Uterus (tissue), 4 donors: ENCODE measurements at places on chromosomes 1 and 21. TPM values are rescaled to one million over a fixed set of nuclear protein-coding genes. Genes with fewer than 3 reads are reported as not detected.

The ALX3 gene
- total RNA-seq, result not detected

The AMY2A gene
- total RNA-seq, result 0.27 TPM

The C1orf210 gene
- total RNA-seq, result not detected

The BRDT gene
- 0.14 TPM for total RNA-seq

The CELA3A gene
- total RNA-seq, result not detected

The SLFNL1 gene
- total RNA-seq, result 1.6 TPM

The SPATA46 gene
- total RNA-seq, result not detected

The HSD11B1 gene
- total RNA-seq, result 12.8 TPM

The C1orf167 gene
- total RNA-seq, result 0.82 TPM

DNA sequence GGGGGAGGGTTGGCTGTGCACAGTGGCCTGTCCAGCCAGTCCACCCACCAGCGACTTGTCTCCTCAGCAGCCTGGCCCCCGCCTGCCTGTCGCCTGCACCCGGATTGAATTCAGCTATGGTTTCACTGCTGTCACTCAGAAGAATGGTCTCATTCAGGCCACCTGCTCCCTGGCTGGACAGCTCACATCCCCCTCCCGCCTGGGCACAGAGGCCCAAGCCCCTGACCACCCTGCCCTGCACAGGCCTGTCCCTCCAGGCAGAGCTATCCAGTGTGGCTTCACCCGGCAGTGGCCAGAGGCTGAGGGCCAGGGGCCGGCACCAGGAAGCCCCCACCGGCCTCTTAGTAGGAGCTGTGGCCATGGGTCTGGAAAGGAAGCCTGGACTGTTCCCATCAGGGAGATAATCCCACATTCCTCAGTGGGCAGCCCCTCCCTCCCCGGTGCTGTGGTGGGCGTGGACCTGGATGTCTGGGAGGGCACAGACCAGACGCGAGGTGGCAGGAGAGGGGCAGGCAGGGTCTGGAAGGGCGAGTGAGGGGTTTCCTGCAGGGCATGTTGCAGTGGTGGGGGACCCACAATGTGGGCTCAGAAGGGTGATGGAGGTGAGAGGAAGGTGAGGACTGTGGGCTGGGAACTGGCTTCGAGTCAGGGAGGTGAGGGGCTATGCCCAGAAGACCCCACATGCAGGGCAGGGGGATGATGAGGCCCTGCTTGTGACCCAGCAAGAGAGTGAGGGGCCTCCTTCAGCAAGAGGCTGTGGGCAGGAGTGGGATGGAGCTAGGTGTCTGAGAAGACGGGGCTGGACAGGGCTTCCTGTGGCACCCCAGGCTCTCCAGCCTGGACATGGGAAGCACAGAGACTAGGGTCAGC is 30.4 kb downstream of the WNT9A start:
- DNase-seq, result no peak

- no peak for DNase-seq
Observed at GRCh38 chr1:159699653-159700052, 14.7 kb downstream of the CRP start.

DNA sequence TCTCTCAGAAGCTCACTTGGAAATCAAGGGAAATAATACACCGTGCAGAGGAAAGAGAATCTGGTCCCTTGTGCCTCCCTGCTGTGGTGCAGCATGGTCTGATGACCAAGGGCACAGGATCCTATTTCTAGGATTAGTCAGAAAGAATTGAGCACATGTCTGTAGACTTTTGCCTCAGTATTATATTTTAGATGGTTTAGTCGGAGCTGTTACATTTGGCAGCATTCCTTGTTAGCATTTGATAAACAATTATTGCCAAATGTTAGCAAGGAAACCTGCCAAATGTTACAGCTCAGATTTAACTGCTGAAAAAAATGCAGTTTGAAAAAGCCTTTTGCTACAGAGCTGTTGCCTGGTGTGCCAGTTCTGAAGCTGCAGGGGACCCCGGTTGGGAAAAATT is 183.5 kb upstream of the DPYD start:
- DNase-seq, result no peak

GRCh38 chr1:51524817-51525216 is 5.8 kb upstream of the EPS15 start:
- DNase-seq, result no peak

DNA sequence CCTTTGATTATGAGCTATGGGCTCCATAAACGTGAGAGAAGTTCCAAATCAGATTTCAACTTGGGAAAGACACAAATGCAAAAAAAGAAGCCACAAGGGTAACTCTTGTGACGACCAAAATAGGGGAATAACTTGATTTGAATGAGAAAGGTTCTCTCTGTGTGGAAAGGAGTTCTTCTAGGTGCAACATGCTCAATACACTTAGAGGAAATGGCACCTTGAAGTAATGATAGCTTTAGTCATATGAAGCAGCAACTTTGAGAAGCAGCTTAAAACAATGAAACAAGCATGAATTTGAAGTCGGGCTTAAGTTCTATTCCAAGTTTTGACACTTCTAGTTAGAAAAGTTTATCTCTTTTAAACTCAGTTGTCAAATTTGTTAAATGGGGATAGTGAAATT is 21.8 kb upstream of the RGS1 start:
- DNase-seq, result no peak

GRCh38 chr21:39737376-39738000 is 7.5 kb upstream of the IGSF5 start:
- DNase-seq, result no peak

- DNase-seq, result no peak
Observed at GRCh38 chr1:91015358-91015780, 6.5 kb downstream of the ZNF644 start.

DNA sequence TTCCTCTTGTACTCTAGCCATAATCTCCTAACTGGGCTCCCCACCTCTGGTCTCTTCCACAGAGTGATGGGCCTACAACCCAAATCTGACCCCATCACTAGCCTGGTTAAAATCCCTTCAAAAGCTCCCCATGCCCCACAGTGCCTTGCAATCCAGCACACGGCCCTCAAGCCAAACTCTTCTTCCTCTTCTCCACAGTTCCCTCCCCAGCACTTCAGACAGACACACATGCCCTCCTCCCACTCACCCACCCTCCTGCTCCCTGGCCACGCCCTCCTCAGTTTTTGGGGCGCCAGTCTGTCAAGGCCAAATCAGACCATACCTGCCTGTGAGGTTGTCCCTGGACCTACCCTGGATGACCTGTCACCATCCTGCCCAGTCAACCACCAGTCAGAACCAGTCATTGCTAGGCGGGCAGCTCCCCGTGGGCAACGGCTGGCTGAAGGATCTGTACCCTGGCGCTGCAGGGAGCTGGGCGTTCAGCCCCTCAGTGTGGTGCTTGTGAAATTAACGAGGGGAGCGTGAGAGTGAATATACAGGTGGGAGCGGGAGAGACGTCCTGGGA is 753 bp downstream of the C1orf210 start:
- DNase-seq, result no peak

DNA sequence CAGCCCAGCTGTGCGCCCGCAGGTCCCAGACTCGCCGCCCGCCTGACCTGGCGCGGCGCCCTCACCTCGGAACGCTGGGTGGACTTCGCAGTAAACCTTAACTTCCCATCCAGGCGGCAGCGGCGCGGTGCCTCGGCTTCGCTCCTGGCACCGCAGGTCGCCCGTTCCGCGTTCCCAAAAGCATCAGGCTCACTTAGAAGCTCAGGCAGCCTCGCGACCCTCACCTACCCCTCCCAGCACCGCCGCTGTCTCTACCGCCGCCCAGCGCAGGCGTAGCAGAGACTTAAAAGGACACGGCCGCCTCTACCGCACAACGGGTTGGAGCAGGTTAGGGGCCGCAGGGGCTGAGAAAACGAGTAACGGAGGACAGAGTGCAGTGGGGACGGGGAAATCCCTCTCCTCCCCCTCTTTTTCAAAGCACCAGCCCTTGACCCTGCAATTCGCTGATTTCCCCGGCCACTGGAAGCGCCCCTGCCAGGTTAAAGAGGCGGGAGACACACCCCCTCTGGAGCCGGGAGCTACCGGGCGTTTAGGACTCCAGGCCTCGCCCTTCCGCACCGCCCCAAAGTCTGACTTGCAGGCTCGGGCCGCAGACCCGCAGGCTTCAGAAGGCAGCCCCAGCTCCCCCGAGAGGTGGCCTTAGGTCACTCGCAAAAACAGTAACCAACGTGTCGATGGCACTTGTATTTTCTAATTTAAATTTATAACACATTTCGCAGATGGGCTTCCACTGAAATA is 328.5 kb downstream of the FAM72C start:
- no peak for DNase-seq

DNA sequence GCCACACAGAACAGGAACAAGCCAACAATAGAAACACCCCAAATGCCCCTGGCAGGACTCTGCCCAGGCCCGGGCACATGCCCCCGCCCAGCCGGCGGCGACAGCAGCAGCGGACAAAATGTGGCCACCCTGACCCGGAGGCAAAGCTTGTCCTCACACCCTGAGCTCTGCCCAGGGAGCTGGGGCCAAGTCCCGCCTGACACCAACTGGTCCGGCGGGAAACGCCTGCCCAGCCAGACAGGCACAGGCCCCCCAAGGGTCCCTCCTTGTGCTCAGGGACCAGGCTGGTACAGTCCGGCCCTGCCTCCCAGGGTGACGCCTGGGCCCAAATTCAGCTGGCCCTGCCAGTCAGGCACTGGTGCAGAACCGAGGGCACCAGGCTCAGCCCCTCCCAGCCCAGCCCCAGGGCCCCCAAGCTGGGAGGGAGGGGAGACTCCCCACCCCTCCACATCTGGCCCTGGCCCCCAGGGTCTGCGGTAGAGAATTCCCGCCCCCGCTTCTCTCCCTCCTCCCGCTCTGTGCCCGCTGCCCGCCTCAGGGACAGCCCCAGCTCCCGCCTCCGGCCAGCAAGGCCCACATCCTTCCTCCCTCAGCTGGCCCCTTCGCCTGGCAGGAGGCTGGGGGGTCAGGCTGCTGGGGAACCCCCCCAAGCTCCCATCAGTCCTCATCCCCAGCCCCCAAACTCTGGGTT is 2.0 kb downstream of the AHDC1 start:
- peak; percentile 51 for DNase-seq

DNA sequence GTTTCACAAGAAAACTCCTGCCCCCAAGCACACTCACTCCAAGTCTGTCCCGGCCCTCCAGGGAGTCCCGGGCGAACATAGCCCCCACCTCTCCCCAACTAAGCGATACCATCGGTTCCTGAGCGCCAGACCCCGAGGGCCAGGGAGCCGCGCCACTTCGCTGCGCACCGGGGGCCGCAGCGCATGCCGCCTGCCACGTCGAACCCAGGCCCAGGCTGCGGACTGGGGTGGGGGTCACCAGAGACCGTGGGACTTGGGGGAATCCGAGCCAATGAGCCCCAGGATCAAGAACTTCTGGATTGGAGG is 801 bp downstream of the RSPO1 start:
- no peak for DNase-seq

- DNase-seq, result no peak
Observed at GRCh38 chr1:88451856-88452255, 232.2 kb upstream of the PKN2 start.

DNA sequence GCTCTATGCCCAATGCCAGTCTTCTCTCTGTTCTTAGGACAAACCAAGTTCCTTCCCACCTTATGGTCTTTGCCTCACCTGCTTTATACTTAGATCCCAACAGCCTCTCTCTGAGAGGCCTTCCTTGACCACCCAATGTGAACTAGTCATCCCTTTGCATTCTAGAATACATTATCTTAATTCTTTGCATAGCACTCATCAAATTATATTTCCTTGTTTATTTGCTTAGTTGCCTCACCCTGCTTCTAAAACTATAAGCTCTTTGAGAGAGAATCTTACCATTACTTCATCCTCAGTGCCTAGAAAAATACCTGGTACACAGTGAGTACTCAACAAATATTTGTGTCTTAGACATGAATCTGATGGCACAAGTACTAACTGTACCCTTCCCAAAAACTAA is 8.0 kb downstream of the PIGP start:
- no peak for DNase-seq

GRCh38 chr21:43203591-43203990 is 34.8 kb downstream of the CRYAA start:
- DNase-seq, result no peak

DNA sequence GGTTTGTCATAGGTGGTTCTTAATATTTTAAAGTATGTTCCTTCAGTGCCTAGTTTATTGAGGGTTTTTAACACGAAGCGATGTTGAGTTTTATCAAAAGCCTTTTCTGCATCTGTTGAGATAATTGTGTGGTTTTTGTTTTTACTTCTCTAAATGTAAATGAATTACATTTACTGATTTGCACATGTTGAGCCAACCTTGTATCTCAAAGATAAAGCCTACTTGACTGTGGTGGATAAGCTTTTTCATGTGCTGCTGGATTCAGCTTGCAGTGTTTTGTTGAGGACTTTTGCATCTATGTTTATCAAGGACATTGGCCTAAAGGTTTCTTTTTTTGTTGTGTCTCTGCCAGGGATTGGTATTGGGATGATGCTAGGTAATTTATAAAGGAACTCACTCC is 142.5 kb downstream of the PRDM2 start:
- no peak for DNase-seq

DNA sequence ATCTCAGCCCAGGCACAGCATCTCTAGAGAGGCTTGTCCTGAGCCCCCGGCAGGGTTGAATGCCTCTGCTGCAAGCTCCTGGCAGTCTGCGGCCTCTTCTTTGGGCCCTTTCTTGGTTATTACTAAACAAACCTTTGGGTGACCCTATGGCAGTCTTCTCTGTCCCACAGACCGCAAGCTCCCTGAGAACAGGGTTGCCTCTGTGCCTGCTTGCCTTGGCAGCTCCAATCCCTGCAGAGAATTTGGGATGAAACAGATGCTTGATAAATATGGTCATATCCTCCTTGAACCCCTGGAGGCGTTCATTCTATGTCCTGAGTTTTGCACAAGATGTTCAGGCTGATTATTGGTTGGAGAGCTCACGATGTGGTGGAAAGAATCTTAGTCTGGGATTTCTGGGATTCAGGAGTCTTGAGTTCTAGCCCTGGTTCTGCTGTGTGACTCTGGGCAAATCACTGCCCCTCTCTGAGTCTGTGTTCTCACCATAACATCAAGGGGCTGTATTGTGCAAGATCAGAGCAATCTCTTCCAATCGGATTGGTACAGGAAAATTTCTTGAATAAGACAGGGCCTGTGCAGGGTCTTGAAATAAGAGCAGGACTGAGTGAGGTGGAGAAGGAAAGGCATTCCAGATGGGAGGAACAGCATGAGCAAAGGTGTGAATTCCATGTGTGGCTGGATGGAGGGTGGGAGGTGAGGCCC is 49.6 kb downstream of the EDN2 start:
- no peak for DNase-seq

- DNase-seq, result no peak
Observed at GRCh38 chr1:180974236-180974635, 48.4 kb downstream of the STX6 start.

DNA sequence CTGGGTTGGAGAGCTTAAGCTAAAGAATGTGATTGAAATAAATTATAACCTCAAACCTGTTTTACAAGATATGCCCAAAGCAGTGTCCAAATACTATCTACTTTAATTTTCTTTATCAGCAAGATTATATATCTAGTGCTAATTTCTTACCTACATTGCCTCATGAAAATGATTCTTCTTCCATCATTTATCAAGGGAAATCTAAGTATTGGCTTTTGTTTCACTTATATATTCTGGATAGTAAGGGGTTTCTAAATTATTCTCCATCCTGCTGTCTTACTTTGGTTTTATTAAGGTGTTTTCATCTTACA is 81.2 kb downstream of the PHTF1 start:
- DNase-seq, result no peak

GRCh38 chr21:29725025-29725736 is 214.6 kb downstream of the GRIK1 start:
- DNase-seq, result no peak
